ENCODE measurements at places on chromosomes 2 and 18. TPM values are rescaled to one million over a fixed set of nuclear protein-coding genes. Genes with fewer than 3 reads are reported as not detected.

Gene RNF125
- 13.8 TPM for total RNA-seq

DNA sequence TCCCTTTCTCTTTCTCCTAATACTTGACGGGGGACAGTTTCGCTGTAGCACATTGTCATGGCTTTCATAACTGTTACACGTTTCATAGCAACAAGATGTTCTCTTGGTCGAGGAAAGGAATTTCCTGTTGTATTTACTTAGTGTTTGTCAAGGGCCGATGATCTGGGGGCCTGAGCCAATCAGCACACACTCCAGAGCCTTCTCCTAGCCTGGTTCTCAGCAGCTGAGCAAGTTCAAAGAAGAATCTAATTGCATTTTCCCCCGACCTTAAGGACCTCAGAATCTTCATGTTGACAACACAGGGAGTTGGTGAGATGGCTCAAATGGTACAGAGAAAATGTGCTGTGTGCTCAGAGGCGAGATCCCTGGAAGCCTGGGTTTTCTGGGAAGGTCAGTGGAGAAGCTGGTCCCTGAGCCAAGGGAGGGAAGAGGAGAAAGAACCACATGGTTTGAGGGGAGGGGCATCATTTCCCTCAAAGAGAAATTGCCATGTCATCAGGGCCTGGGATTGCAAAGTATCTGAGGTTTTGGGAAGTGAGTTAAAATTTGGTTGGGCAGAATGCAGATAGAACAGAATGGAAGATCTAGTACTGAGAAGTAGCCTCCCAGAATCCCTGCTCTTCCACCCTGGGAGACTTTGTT is 76.9 kb upstream of the AGAP1 start:
- no peak for DNase-seq

DNA sequence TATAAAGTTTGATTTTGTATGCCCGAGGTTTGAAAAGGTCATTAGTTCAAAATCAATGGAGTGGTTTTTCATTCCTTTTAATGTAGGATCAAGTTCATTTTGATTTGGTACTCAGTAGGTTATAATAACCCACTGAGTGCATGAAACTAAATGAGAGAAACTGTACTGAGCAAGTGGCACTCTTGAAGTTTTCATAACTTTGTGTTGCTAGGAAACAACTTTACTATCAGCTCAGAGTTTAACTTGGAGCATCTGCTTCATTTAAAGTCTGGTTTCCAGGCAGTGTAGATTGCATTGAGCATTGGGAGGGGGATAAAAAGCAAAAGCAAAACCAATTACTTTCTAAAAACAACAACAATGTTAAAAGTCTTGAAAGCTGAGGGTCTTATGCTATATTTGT is 1361.6 kb upstream of the CHAC2 start:
- DNase-seq: no peak

DNA sequence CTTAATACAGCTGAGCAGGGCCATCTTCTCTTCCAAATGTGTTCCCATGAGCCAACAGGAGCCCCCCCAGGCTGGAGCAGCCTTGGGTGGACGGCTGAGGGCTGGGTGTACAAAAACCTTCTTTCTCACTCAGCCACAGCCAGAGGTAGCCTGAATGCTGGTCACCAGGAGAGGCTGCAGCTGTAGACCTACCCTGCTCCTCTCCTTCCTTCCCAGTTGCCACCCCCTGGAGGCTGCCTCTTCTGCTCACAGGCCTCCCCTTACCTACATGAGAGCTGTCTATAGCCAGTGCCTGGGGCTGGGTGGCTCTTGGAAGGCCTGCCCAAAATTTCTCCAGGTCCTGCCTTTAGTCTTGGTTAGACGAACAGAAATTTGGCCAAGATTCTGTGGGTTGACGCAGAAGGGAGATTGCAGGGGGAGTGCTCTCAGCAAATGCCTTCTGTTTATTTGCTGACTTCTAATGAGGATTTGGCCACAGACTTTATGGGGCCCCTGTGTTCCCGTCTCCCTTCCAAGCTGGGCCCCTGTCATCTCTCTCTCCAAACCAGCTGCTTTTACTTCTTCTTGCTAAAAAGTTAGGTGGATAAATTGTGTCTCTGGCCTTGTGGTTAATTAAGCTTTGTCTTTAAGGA is 18.3 kb downstream of the CELF4 start:
- no peak for DNase-seq

Gene RTP5
- not detected for total RNA-seq

All from activated naive CD4-positive, alpha-beta T cell treated with anti-CD3 and anti-CD28 coated beads, Interleukin-2, amount 50 U/mL, for 72 hours (primary cell).